MCF 10A (cell line): ENCODE measurements at places on chromosomes 3 and 15. TPM values are rescaled to one million over a fixed set of nuclear protein-coding genes. Genes with fewer than 3 reads are reported as not detected.
A peak's percentile ranks its signal among the peaks of the same experiment; 100 is the strongest.

- DNase-seq = no peak
These were observed 27.4 kb downstream of the ECT2 start for GRCh38 chr3:172777901-172778300.

DNA sequence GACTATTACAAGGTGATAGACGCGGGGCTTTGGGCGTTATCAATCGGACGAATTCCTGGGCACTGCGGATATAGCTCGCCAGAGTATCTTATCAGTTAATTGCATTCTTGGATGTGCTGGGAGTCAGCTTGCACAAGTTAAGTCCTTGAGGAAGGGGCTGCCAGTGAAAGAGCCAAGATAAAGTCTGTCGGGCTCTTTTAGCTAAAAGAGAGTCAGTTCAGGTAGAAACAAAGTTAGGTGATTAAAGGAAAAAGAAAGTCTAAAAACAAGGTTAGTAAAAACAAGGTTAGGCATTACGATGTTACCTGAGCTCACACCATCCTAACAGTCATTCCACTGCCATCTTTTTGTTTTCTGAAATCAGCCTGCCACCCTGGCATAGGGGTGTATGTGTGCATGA, 6.1 kb upstream of the MCF2L2 start:
- DNase-seq = no peak

DNA sequence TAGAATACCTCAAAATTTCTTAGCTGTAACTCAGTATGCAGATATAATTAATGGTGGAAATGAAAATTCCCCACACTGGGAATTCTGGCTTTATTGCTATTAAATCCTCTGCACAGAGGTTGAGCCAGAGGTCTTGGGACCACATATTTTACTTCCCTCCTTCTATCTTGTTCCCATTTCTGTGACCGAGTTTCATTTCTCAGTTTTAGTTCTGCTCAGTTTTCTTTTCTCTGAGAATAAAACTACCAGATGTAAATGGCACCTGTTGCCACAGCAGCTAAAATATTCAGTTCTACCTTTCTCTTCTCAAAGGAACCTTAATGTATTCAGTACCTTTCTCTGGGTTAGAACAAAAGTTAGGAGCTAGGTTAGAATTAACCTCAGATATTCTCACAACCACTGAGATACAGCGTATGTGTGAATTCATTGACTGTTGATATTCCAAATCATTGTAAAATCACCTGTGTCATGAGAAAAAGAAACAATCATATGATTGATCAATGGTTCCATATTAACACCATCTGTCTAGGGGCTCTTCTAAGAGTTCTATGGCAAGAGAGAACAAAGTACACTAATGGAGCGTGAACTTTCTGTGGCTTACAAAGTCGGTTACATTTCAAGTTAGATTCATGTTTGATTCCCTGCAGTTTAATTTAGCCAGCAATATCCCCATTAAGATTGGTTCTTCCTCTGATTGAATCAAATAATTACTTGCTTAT, 374.1 kb downstream of the EFHB start:
- DNase-seq = no peak

DNA sequence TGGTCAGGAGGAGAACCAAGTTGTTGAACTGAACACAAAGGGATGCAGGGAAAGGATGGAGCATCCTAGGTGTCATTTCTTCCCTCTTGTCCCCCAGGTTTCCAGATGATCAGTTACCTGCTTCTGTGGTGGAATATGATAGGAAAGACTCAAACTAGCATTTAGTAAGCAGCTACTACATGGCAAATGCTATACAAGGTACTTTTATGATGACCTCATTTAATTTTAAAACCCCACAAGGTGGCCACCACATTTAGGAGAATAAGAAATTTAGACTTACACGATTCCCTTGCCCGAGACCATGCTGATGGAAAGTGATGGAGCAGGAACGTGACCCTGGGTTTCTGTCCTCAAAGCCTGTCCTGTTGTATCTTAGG, 40.9 kb downstream of the CCR4 start:
- no peak for DNase-seq

GRCh38 chr3:27719314-27720003, 2.7 kb downstream of the EOMES start:
- DNase-seq = no peak

The BSN gene
- 0.10 and 0.37 TPM in 2 replicates for total RNA-seq

- DNase-seq = no peak
These were observed 240.5 kb upstream of the HES1 start for GRCh38 chr3:193895409-193895808.

The GOLGB1 gene
- 62.4 and 66.9 TPM in 2 replicates for total RNA-seq

DNA sequence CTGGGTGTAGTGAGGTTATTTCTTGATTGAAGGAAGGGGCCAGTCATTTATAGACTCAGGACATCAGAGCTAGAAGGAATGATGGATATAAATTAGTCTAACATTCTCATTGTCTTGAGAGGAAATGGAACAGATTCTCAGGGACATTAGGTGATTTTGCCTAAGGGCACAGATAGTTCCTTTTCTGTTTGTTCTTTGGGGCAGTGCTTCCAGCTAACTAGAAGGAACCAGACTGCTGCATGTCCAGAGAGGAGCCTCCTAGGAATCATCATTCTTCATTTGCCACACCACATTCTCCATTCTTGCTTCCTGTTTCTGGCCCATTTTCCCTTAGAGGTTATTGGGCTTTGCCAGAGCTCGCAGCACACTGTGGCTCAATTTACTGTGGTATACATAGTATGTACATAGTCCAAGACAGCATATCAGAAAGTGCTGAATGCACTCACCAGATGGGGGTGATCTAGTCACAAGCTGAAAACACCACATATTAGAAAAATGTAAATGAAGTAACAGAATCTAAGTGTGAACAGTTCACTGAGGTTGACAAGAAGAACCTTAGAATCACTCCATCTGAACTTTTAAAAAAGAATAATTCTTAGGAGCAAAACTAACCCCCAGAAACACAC, 62.7 kb upstream of the MYZAP start:
- DNase-seq = no peak

DNA sequence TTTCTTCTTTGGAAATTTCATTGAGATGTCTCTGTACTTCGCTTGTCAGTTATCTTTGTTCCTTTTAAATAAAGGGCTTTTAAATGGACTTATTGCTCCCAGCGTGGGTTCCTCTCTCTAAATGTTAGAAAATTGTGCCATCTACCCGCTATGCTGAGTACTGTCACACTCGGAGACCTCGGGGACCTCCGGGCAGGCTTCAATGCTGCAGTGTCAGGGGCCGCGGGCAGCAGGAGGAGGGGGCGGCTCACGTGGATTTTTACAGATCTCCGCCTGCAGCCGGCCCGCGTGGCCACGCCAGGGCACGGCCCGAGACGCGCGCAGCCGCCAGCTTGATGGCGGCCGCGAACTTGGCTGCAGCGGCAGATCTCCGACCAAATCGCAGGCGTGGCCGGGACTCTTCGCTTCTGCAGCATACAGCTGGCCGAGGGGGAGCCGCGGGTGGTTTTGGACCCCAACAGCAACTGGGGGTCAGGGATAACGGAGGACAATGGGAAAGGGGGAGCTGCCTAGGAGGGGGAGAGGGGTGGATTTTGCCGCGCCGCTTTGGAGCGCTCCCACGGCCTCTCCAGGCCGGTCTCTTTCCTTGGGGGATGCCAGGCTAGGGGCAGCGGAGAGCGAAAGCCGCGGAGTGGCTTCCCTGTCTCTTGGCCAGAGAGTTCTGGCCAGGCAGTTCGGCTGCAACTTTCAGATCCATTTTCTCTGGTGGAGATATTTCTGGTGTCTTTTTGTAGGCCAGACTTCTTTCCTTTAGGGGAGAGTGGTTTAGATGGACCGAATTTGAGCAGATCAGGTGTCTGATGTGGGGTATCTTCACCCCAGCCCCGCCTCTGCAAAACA, 15.3 kb downstream of the NR2F2 start:
- peak; percentile 23 for DNase-seq

DNA sequence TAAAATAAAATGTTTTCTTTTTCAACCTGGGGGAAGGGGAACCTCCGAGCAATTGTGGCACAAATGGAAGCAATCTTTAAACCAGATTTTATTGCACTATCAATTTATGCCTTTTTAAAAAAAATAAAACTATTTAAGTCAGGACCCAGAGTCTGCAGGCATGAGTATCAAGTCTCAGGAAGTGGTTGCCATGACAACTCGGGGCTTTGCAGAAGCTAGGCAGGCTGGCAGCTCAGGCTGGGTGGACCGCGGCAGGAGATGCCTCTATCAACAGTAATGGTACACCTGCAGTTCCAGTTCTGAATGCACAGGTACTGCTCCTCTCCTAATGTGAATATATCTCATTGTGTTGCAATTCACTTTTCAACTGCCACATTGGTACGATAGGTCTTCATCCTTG, 447.7 kb downstream of the GABRG3 start:
- DNase-seq = no peak

DNA sequence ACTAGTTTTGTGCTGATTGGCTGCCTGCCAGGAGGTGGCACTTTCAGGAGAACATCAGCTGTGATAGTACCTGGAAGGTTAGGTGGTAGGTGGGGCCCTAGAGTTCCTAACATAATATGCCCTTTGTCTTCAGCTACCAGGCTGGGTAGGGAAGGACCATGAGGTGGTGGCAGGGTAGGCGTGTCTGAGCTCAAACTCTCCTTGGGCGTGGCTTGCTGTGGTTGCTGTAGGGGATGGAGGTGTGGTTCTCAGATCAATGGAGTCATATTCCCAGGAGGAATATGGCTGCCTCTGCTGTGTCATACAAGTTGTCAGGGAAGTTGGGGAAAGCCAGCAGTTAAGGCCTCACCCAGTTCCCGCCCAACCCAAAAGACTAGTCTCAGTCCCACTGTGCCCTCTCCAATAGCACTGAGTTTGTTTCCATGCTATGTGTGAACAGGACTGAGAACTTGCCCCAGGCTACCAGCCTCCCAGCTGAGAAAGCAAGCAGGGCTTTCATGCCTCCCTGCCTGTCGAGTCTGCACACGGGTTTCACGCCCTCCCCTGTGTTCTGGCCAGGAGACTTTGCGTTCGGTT, 107.7 kb downstream of the CHCHD4 start:
- peak; percentile 28 for DNase-seq

GRCh38 chr3:18295171-18295920, 129.8 kb downstream of the SATB1 start:
- peak; percentile 89 for DNase-seq

DNA sequence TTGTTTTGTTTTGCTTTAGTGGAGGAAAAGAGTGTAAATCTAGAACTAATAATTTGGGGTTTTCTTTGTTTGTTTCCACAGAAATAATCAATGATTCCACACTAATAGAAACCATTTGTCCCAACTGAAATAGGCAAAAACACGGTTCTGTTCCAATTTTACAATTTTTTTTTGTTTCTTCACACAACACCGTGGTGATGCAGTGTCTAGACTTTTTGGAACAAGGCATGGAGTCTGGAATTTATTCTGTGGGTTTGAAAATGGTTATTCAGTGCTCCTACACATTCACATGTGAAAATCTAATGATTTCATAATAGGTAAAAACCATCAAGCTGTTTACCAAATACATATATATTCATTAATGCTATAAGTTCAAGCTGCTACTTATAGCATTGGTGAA, 629.0 kb upstream of the TGFBR2 start:
- DNase-seq = no peak

- peak; percentile 5 for DNase-seq
These were observed 190.7 kb upstream of the CD96 start for GRCh38 chr3:111351334-111351733.

The C3orf49 gene
- not detected in 2 replicates for total RNA-seq

DNA sequence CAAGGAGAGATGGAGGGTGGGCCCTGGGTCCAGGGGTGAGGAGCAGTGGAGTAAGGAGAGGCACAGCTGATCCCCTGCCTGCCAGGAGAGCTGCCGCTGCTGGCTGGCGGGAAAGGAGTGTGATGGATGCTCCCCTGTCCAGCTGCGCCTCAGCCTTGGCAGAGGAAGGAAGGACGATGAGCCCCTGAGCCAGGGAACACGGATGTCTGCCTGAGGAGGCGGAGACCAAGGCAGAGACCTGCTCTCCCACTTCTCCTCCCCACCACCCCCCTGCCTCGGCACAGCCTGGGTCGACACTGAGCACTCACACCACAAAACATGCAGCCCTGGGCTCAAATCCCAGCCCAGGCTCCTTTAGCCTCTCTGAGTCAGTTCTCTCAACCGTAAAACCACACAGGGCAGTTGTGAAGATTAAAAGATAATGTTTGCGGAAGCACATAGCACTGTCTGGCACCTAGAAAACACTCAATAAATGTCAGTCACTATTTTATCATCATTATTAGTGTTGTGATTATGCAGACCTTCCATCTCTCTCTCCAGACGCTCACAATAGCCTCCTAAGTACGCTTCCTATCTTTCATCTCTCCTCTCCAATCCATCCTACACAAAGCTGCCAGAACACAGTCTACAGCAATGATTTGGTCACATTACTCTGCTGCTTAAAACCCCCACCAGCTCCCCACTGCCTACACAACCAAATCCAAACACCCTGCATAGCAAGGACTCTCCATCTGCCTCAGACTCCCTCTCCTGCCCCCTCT, 52.2 kb downstream of the SEMA5B start:
- DNase-seq = no peak

DNA sequence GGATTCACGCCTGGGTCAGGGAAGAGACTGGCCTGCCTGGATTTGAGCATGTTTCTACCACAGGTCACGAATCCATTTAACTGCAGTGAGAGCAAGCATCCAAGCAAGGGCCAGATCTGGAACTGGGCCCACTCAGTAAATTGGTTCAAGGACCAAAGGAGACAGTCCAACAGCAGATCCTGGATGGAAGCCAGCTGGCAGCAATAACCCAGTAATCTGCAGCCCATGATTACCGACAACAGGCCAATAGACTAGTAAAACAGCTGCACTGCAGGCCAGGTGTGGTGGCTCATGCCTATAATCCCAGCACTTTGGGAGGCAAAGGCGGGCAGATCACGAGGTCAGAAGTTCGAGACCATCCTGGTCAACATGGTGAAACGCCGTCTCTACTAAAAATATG, 11.8 kb downstream of the SAMD7 start:
- DNase-seq = no peak

DNA sequence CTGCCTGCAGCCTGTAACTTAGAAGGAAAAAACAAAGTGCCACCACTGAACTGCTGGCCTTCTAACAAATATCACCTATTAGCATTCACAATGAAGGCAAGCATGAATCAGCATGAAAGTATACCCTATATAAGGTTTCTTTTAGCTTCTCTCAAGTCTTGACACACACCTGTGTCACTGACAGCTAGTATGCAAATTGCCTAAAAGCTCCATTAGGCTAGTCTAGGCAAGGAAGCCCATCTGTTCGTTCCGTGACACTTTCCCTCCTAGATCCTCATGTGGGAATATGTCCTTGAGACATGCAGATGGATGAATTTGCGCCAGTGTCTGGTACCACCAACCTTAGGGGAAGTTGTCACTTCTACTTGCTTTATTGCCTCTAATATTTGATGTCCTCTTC, 129.3 kb downstream of the RBMS3 start:
- DNase-seq = no peak

GRCh38 chr3:31610700-31611275, 78.1 kb downstream of the STT3B start:
- DNase-seq = peak; percentile 56

The ANKRD34C gene
- total RNA-seq = not detected in 2 replicates

The H1-8 gene
- total RNA-seq = not detected in 2 replicates

DNA sequence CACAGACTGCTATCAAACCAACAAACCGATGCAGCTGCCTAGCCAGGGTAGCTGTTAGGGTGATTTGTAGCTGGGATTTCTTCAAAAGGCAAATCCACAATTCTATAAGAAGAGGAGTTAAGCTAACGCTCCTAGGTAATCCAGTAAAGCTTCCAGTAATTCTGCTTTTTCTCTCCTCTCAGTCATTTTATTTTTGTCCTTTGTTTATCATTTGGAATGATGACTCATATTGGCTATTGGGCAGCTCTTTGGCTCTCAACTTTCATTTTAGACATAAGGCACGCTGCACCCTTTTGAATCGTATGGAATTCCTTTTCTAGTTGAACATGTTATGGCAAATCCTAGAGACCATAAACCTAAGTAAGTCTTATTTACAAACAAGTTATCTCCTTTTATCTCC, 53.2 kb upstream of the PPARG start:
- peak; percentile 58 for DNase-seq

The GREM1 gene
- total RNA-seq = not detected in 2 replicates

The GCNT3 gene
- total RNA-seq = not detected in 2 replicates

The ASB14 gene
- not detected in 2 replicates for total RNA-seq
